ENCODE measurements at places on chromosomes 1 and 21. TPM values are rescaled to one million over a fixed set of nuclear protein-coding genes. Genes with fewer than 3 reads are reported as not detected.

DNA sequence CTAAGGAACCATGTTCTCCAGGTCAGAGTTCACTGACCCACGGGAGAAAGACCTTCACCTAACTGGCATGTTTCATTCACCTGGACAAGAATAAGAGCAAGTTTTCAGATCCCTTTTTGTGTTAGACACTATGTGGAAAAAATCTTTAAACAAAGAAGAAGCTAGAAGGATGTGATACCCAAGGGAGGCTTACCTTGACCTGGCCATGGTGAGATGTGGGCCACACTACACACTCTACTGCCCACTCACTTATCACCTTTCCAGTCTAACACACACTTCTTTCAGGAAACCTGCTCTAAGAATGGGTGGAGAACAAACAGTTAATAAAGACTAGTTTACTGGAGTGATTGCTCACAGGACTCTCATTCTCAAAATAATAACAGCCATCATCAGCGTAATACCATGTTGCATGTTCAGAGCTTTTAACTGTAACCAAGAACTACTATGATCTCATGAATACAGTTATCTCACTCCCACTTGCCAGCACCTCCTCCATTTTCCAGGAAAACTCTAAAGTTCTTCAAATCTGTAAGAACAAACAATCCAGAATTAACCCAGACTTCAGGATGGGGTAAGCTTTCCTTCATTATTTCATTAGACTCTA is 1.4 kb downstream of the RGS8 start:
- DNase-seq, result no peak

DNA sequence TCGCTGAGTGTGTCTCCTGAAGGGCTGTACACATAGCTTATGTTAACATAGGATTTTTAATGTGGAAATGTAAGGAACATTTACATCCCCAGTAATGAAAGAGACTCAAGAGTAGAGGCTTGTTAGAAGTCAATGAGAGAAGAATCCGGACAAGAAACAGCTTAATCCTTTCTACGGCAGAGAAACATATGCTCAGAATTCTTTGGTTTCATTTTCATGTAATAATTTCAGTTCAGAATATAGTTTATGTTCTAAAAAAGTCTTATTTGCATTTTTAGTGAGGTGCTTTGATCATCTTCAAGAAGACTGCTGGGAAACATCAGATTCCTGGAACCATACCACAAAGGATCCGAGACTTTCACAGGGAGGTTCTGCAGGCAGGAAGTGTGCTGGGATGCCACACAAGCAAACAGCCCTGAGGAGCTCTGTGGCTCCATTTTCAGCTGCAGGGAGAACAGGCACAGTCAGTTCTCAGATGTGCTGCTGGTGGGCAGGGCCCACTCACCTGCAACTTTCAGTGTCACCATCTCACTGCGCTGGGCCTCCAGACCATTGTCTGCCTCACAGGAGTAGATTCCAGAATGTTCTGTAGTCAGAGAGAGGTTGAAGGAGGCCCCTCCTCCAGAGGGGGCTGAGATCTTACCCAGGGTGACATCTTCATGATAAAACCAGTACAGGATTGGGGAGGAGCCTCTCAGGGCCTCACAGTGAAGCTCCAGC is 28.4 kb downstream of the FCRL5 start:
- no peak for DNase-seq

DNA sequence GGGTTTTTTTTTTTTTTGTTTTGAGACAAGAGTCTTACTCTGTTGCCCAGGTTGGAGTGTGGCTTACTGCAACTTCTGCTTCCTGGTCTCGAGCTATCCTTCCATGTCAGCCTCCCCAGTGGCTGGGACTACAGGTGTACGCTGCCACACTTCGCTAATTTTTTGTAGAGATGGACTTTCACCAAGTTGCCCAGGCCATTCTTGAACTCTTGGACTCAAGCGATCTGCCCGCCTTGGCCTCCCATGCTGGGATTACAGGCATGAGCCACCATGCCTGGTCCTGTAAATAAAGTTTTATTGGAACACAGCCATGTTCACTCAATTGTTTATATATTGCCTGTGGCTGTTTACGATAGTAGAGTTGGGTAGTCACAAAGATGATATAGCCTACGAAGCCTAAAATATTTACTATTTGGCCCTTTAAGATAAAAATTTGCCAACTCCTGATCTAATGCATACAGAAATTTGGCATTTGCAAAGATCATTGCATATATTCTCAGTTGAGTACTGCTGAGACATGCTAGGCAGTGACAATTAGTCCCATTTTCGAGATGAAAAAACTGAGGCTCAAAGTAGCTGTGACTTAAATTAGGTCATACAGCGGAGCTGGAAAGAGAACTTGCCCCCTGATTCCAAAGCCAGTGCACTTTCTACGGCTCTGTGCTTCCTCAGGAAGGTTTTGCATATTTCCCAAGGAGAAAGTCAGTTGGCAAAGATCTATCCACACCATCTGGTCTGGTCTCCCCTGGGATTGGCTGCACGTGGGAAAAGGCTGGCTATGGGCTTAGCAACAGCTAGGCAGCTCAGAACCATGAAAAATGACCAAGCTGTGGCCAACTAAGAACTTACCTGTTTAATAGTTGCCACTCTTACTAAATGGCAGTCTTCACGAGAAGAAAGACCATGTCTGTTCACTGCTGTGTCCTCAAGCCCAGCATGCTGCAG is 19.4 kb downstream of the MECR start:
- no peak for DNase-seq

GRCh38 chr21:34534522-34534921 is 22.5 kb upstream of the KCNE1 start:
- DNase-seq, result no peak

- DNase-seq, result no peak
Measured at GRCh38 chr1:181097242-181097641, 8.7 kb downstream of the IER5 start.

GRCh38 chr1:170881268-170882265 is 53.8 kb upstream of the MROH9 start:
- DNase-seq, result no peak

Gene COL6A2
- total RNA-seq, result 535 TPM

Gene LCE1A
- total RNA-seq, result not detected

Gene EXTL1
- total RNA-seq, result 0.74 TPM

Gene ST6GALNAC5
- total RNA-seq, result 9.6 TPM

All from vagina (tissue), 2 donors.